ENCODE measurements at places on chromosomes 1 and 21. TPM values are rescaled to one million over a fixed set of nuclear protein-coding genes. Genes with fewer than 3 reads are reported as not detected.
A peak's percentile ranks its signal among the peaks of the same experiment; 100 is the strongest.

DNA sequence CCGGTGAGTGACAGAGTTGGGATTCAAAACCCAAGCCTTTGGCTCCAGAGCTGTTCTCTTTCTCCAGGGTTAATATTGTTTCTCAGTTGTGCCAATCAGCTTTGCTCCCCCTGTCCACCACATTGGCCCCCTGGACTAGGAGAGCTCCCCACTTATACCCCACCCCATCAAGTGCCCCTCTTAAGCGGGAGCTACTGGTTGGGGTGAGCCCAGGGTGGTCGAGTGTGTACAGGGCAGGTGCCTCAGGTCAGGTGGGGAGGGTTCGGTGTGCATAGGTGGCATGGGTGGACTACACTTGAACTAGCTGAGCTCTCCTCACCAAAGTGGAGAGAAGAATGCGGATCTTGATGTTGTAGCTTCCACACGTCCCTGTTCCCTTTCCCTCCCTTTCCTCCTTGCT is 14.2 kb downstream of the KCNA2 start:
- no peaks in the 10 kb centered on the region for H3K4me1 ChIP-seq
- H3K27me3 ChIP-seq: peaks cover 6% of the 10 kb centered on the region
- H3K4me3 ChIP-seq: no peak overlapping the region
- no peak overlapping the region for H3K27ac ChIP-seq
- no peaks in the 10 kb centered on the region for H3K36me3 ChIP-seq
- no peak for DNase-seq

GRCh38 chr1:114609826-114610225 is 28.4 kb upstream of the BCAS2 start:
- no peak overlapping the region for H3K4me3 ChIP-seq
- H3K27ac ChIP-seq: no peak overlapping the region
- no peak for DNase-seq
- H3K36me3 ChIP-seq: peaks cover 14% of the 10 kb centered on the region

DNA sequence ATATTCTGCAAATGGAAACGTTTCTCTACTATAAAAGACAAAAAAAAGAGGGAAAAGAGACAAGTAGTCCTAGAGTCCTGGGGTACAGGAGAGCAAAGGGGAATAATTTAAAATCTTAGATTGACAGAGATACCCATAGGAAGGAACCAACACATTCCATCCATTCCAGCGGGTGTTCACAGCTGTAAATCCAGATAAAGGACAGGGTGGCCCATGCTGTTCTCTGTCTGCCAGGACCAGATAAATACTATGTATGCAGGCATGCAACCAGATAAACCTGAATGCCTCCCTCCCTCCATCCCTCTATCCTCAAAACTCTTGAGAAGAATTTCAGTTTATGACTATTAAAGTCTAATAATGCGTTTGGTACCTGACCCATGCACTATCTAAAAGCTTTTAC is 131.8 kb downstream of the PTPN14 start:
- no peaks in the 10 kb centered on the region for H3K36me3 ChIP-seq
- H3K27me3 ChIP-seq: no peaks in the 10 kb centered on the region
- H3K4me1 ChIP-seq: peaks cover 79% of the 10 kb centered on the region
- H3K4me3 ChIP-seq: no peak overlapping the region

The AGT gene
- not detected for total RNA-seq

DNA sequence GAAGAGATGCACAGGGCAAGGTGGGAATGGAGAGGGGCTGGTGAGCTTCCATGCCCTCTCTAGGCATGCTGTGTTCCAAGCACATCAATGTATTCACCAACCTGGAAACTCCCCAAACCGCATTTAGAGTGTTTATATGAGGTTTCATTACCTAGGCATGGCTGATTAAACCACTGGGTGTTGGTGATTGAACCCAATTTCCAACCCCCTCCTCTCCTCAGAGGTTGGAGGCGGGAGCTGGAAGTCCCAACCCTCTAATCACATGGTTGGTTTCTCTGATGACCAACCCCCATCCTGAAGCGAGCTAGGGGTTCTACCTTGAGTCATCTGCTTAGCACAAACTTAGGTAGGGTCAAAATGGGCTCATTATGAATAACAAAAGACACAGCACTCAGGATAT is 3.0 kb upstream of the PPIE start:
- no peak overlapping the region for H3K27ac ChIP-seq
- no peaks in the 10 kb centered on the region for H3K36me3 ChIP-seq
- no peak for DNase-seq
- H3K4me3 ChIP-seq: no peak overlapping the region
- peaks cover 15% of the 10 kb centered on the region for H3K4me1 ChIP-seq
- peaks cover 27% of the 10 kb centered on the region for H3K27me3 ChIP-seq

The CADM3 gene
- total RNA-seq: not detected

DNA sequence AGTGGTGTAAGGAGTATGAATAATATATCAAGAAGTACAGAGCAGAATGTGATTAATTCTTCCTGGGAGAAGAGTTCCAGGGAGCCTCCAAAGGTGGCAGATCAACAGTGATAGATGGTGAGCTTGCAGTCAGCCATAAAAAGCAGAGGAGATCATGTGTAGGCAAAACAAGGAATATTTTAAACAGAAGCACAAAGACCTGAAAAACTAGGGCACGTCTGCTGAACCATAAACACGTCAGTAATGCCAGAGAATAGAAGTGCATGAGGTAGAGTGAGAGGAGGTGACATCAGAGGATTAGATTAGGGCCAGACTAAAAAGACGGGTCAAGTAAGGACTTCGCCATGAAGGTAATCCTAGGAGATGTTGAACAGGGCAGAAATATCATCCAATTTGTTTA is 151.8 kb downstream of the EIF4G3 start:
- no peak for DNase-seq
- no peaks in the 10 kb centered on the region for H3K36me3 ChIP-seq
- H3K4me3 ChIP-seq: no peak overlapping the region

GRCh38 chr21:41767606-41768436 is 969 bp upstream of the RIPK4 start:
- DNase-seq: peak; percentile 69
- no peaks in the 10 kb centered on the region for H3K36me3 ChIP-seq
- H3K27ac ChIP-seq: peak overlapping the region; percentile 62
- peaks cover 10% of the 10 kb centered on the region for H3K27me3 ChIP-seq

DNA sequence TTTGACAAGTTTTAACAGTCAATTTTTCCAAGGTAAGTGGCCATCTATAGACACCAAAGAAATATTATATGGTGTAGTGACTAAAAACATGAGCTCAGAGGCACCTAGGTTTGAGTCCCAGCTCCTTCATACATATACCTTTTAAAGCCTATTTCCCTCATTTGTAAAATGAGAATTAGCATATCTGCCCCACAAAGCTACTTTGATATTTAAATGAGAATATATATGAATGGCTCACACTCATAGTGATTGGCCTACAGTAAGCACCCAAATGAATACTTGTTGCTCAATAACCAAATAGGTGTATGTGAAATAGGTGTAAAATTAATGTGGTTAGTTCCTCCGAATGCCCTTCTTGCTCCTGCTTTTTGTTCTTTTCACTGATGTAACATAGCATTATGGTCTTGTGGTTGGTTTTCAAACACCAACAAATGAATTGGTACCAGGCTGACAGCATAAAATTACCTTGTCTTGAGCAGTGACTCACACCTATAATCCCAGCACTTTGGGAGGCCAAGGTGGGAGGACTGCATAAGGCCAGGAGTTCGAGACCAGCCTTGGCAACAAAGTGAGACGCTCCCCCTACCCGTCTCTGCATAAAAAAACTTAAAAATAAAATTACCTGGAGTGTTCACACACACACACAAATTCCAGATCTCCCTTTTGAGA is 25.3 kb downstream of the CNIH4 start:
- DNase-seq: no peak
- peaks cover 29% of the 10 kb centered on the region for H3K36me3 ChIP-seq
- no peak overlapping the region for H3K27ac ChIP-seq
- no peak overlapping the region for H3K4me3 ChIP-seq

GRCh38 chr1:41779360-41779759 is 139.4 kb downstream of the HIVEP3 start:
- H3K27me3 ChIP-seq: no peaks in the 10 kb centered on the region
- no peak for DNase-seq
- H3K36me3 ChIP-seq: no peaks in the 10 kb centered on the region

- no peak overlapping the region for H3K27ac ChIP-seq
- H3K27me3 ChIP-seq: no peaks in the 10 kb centered on the region
Observed at GRCh38 chr1:47257224-47257623, 25.2 kb upstream of the TAL1 start.

The GABPB2 gene
- total RNA-seq: 14.9 TPM

The VHLL gene
- total RNA-seq: not detected

DNA sequence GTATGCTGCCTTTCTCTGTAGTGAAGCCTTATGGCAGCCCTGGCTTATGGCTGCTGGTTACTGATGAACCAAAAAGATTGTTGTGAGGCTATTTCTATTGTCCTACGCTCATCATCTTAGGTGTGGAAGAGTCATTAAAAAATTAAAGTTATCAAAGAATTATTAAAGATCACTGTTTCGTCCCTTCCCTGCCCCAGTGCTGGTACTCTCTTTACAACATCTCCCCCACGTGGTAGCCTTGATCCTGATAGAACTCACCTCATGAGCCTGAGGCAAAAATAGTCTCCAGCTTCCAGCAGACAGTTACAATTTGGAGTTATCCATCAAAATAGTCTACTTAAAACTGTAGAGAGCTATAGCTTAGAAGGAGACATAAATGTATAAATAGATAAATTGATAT is 201.5 kb downstream of the S1PR1 start:
- no peak overlapping the region for H3K27ac ChIP-seq
- no peak overlapping the region for H3K4me3 ChIP-seq
- peaks cover 8% of the 10 kb centered on the region for H3K27me3 ChIP-seq
- peak; percentile 38 for DNase-seq
- no peaks in the 10 kb centered on the region for H3K36me3 ChIP-seq

The DBT gene
- 5.3 TPM for total RNA-seq

- DNase-seq: no peak
- no peaks in the 10 kb centered on the region for H3K27me3 ChIP-seq
- H3K27ac ChIP-seq: no peak overlapping the region
- no peaks in the 10 kb centered on the region for H3K36me3 ChIP-seq
- no peak overlapping the region for H3K4me3 ChIP-seq
Observed at GRCh38 chr21:35321322-35322200, 272.5 kb upstream of the RUNX1 start.

- H3K36me3 ChIP-seq: no peaks in the 10 kb centered on the region
- DNase-seq: no peak
- no peak overlapping the region for H3K27ac ChIP-seq
- H3K4me3 ChIP-seq: no peak overlapping the region
Observed at GRCh38 chr1:223276029-223276428, 87.9 kb downstream of the SUSD4 start.

GRCh38 chr1:165826565-165827267 is 698 bp upstream of the UCK2 start:
- peaks cover 9% of the 10 kb centered on the region for H3K4me1 ChIP-seq
- peak overlapping the region; percentile 82 for H3K27ac ChIP-seq
- peak overlapping the region; percentile 82 for H3K4me3 ChIP-seq
- no peaks in the 10 kb centered on the region for H3K36me3 ChIP-seq
- no peaks in the 10 kb centered on the region for H3K27me3 ChIP-seq

DNA sequence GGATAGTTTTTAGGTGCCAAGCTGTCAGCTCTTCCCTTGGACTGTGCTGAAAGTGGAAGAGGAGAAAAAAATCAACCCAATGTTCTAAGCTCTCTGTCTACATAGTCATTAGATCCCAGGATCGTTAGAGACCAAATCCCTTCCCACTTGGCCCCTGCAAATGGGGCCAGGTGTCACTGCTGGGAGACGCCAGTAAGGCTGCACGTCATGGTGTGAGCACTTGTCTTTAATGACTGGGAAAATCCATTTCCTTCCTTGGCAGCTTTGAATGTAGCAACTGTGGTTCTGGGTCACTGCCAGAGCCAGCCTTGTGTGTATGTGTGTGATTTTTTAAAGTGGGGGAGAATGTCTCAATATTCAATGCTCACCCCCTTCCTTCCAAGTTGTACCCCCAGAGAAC is 59.9 kb downstream of the MAN1C1 start:
- no peak overlapping the region for H3K4me3 ChIP-seq
- no peak for DNase-seq
- H3K27me3 ChIP-seq: peaks cover 16% of the 10 kb centered on the region
- no peaks in the 10 kb centered on the region for H3K4me1 ChIP-seq

The GLIS1 gene
- total RNA-seq: 1.0 TPM

The RHD gene
- not detected for total RNA-seq

Measured in GM23248 (cell line).